ENCODE measurements at places on chromosomes 12 and 14.

GRCh38 chr14:90446405-90446804 lies 49.6 kb downstream of the CALM1 start:
- no peak for DNase-seq

GRCh38 chr12:101044512-101045059 lies 165.5 kb downstream of the SLC5A8 start:
- no peak for DNase-seq

DNA sequence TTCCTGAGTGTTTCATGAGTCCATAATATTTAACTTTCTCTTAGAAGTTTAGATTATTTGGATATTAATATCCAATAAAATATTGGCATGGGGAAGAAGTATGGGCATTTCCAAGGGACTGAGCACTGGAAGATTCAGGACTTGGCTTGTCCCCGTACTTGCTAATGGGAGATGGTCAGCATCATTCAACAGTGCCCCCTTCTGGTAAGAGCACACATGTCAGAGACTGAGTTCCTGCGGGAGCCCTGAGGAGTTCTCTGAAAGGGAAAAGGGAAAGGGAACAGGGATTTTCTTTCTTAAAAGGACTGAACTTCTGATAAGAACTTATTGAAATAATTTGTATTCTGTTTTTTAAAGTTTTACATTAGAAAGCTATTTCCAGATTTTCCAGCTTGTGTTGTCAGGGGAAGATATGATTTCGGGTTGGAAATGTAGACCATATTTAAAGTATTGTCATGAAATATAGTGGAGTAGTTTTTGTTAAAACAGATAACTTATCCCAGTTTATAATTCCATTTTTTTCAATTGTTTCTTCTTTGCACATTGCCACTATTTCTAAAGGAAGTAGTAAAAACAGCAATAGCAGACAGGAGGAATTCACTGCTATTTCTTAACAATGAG lies 59.8 kb upstream of the C12orf71 start:
- DNase-seq = peak; percentile 14

DNA sequence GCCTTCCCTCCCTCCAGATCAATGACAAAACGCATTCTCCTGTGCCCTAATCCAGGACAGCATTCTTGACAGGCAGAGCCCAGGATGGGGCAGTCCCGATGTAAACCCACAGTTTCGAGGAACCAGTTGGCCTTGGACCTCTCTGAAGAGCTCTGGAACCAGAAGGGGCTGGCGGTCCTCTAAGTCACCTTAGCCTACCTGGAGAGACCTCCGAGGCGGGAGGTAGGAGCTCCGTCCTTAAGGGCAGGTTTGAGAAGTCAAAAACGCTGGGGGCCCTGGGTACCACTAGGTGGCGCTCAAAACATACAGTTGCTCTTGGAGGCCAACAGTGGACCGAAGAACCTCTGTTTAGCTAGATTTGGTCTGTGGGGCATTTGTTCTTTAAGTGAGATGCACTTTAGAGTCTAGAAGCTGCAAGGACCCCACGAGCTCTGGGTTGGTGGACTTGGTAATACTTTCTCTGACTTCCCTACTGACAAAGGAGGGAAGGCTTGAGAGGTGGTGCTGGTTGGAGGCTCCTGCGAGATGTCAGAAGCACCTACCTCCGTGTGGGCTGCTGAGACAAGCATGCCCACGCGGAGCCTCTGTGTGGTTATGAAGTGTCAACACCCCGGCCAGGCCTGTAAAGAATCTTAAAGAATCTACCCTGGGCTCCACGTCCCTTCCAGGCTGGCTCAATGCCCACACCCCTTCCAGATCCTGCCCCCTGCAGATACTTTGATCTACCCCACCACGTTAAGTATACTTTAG lies 74.8 kb upstream of the CHST11 start:
- DNase-seq = peak; percentile 76

- DNase-seq = no peak
Observed at GRCh38 chr14:59055439-59056045, 132.9 kb upstream of the DAAM1 start.

DNA sequence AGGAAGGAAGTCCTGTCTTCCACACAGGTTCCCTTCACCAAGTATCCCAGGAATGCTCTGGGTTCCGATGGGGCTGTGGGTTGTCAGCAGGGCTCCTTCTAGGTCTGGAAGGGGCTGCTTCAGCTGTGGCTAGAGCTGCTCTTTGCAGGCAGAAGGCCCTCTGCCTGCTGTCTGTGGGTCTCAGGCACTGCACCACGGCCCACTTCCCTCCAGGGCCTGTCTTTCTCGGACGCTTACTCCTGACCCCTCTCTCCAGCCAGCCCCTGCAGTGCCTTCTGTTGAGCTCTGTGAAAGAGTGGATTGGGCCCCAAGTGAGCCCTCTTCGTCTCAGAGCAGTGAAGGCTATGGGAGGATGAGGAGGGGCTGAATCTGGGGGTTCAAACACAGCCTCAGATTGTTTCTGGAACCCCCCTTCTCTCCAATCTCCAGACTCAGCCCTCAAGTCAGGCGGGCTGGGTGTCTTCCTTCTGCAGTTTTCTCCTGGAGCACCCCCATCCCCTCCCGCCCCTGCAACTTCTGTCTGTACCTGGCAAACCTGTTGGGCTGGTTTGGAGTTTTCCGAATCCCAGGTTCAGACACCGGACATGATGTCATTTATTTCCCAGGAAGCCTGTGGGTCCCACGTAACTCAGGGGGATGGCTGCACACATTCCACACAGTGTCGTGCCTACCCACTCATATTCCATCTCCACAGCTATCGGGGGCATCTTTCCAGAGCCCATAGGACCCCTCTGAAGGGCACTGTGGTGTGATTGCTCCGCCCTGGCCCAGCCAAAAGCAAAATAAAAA lies 24.9 kb upstream of the SPPL3 start:
- no peak for DNase-seq

- no peak for DNase-seq
Observed at GRCh38 chr12:27838543-27839185, 58.6 kb upstream of the MANSC4 start.

DNA sequence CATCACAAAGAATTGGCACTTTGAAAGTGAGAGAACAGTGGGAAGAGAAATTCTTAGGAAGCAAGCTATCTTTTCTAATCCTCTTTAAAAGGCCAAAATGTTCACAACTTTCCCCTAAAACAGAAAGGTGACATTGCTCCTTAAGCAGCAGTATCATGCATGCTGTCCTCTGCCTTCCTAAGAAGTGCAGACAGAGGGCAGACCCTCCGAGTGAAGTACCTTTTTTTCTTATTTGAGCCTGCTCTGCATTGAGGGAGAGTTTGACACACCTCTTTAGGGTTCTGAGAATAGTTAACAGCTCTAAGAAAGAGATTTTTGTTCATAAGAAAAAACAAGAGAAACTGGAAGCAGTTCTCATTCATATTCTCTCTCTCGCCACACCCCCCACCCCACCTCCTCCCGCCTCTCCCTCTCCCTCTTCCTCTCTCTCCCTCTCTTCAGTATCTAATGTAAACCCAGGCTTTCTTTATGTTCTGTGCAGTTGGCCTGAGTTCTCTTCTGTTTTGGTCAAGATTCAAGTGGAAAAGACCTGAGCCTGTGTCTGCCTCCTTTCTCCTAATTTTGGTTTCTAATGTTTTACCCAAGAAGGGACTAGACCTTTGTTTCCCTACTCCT lies 709.1 kb downstream of the DIO2 start:
- DNase-seq = no peak

DNA sequence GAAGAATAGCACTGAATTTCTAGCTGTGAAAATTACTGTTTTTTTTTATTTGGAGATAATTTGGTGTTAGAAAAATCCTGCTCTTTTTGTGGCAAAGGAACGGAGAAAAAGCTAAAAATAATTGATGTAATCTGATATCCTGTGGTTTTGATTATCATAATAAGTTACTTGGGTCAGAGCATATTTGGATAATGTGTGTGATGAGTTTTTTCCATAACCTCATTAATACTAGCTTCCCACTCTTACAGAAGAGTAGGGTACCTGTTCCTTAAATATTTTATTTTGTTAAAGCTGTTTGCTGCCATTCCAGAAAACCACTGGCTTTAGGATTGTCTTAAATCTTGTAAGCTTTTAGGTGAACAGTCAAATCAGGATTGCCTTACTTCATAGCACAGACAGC lies 4.7 kb downstream of the PSMC6 start:
- DNase-seq = no peak

- DNase-seq = no peak
Observed at GRCh38 chr14:25102788-25103187, 52.8 kb upstream of the STXBP6 start.

DNA sequence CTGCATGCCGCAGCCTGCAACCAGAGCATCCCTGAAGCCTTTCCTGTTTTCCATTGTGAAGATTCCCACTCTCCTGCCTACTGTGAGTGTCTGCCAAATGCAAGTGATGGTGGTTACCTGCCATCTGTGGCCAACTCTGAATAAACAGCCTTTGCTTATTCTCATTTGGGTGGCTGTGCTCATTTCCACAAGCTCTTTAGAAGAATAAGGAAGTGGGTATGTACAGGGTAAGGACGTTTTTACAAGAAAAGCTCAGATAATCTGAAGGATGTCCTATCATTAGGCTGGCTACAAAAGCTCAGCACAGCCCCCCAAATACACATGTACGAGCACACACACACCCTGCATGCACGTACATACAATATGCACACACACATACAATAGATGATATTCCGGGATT lies 7.3 kb upstream of the RNASE1 start:
- no peak for DNase-seq

- DNase-seq = no peak
Observed at GRCh38 chr14:41609704-41610183, 3.1 kb downstream of the LRFN5 start.

- DNase-seq = no peak
Observed at GRCh38 chr14:69710378-69710777, 56.6 kb upstream of the SRSF5 start.

DNA sequence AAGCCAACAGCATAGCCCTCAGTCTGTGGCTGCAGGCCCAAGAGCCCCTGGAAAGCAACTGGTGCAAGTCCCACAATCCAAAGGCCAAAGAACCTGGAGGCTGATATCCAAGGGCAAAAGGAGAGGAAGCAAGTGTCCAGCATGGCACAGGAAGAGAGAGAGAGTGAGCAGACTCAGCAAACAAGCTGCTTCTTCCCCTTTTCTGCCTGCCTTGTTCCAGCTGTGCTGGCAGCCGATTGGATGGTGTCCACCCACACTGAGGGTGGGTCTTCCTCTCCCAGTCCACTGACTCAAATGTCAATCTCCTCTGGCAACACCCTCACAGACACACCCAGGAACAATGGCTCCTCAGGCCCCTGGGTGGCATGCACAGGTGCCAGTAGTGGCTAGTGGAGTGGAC lies 33.5 kb downstream of the SMCO2 start:
- DNase-seq = no peak

GRCh38 chr14:86790408-86791364 lies 1202.3 kb downstream of the GALC start:
- no peak for DNase-seq

- DNase-seq = no peak
Observed at GRCh38 chr14:56886471-56887062, 76.3 kb upstream of the OTX2 start.

- DNase-seq = no peak
Observed at GRCh38 chr12:34404377-34405285, 382.3 kb downstream of the ALG10 start.

GRCh38 chr12:132551641-132552031 lies 58.7 kb downstream of the LRCOL1 start:
- DNase-seq = no peak

GRCh38 chr12:49946086-49946485 lies 4.5 kb upstream of the AQP2 start:
- DNase-seq = no peak

DNA sequence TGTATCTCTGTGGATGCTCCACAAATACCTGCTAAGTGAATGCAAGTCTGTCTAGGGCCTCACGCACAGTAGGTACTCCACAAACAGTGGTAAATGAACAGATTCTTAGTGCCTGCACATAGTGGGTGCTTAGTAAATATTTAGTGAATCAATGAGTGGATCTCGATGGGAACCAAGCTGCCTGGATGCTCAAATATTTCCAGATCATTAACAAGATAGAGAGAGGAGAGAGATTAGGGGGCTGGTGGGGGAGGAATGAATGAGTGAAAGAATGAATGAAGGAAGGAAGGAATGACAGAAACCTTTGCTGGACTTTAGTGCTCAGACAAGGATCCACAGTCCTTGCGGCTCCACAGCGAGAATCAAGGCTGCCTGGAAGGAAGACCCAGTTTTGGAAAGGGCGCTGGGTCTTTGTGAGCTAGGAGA lies 118.2 kb downstream of the SCARB1 start:
- DNase-seq = no peak

DNA sequence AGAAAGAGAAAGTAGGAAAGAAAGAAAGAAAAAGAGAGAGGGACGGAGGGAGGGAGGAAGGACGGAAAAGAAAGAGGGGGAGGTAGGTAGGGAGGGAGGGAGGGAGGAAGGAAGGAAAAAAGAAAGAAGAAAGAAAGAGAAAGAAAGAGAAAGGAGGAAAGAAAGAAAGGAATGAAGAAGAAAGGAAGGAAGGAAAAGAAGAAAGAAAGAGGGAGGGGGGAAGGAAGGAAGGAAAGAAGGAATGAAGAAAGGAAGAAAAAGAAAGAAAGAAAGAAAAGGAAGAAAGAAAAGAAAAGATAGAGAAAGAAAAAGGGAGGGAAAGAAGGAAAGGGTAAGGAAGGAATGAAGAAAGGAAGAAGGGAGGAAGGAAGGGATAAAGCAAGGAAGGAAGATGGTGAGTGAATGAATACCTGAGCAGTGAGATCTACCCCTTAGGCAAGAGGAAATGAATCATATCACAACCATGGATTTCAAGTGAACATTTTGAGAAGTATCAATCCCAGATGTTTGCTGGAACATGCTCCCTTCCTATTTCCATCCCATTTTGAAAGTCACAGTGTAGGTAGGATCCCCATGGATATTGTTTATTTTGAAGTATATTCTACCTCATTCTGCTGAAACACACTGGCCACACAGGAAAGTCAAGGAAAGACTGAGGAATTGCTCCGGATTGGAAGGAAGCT lies 639.4 kb upstream of the TBX3 start:
- no peak for DNase-seq

DNA sequence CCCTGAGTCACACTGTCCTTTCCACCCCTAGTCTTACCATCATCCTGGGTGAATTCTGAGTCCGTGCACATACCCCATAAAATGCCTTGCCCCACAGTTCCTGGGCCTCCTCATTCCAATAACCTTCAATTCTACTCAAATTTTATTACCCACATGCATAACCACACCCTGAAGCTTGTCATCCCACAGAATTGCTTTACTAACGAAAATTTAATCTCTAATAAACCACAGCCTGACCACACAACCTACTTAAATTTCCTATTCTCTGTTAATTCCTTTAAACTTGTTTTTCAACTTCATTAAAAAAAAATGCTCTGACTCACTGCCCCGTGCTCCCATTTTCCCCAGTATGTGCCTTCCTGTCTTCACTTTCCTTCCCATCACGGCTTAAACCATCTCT lies 205.9 kb downstream of the PHLDA1 start:
- no peak for DNase-seq

Measured in CD4-positive, alpha-beta T cell (primary cell).